H7 (cell line): ENCODE measurements at places on chromosomes 4 and X. TPM values are rescaled to one million over a fixed set of nuclear protein-coding genes. Genes with fewer than 3 reads are reported as not detected.

DNA sequence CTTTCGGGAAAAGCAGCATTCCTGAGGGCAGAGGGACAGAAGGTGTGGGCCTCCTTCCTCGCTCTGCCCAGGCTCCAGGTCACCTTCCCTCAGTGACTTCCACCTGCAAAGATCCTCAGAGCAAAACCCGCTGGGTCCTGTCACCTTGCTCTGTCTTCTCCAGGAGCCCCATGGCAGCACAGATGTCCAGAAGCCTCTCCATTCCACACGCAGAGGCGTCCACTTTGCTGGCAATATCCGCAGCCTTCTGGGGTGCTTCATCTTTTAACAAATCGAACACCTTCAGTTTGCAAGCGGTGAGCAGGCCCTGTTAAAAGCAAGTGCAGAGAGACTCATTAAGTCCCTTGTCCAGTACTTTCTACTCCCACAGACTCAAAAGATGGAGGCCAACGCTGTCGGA lies 27.3 kb downstream of the ASMTL start:
- DNase-seq, result no peak

GRCh38 chr4:110361921-110362320 lies 114.0 kb upstream of the ENPEP start:
- no peak for DNase-seq

GRCh38 chrX:118603981-118604380 lies 108.4 kb downstream of the DOCK11 start:
- DNase-seq, result peak; percentile 46

- no peak for DNase-seq
Measured at GRCh38 chr4:145840162-145840768, 98.4 kb downstream of the ZNF827 start.

DNA sequence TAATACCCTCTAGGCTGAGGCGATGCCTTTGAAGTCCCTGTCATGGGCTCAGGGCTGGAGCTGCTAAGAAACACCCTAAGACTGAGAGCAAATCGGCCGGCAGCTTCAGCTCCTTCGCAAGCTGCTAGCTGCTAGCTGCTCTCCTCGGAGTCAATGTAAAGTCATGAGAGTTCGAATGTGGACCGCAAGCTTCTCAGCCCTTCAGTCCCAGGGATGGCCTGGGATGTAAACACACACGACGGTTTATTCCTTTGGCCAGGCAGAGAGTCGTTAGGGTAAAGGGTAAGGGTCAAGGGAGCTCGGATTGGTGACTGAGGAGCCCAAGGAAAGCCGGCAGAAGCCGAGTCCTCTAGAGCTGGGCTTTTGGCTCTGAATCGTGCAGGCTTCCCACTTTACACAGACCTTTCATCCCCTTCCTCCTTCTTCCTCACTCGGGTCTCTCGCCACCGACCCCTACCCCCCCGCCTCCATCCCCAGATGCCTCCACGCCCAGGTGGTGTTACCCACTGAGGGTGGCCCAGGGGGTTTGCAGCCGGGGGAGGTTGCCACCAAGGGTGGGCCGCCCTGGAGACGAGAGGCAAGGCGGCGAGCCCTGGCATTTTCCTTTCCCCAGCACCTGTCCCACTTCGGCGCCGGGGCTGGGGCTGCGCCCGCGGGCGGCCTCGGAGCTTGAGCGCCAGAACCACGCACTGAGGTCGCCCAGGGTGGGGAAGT lies 3.1 kb upstream of the BCORL1 start:
- DNase-seq, result peak; percentile 73

DNA sequence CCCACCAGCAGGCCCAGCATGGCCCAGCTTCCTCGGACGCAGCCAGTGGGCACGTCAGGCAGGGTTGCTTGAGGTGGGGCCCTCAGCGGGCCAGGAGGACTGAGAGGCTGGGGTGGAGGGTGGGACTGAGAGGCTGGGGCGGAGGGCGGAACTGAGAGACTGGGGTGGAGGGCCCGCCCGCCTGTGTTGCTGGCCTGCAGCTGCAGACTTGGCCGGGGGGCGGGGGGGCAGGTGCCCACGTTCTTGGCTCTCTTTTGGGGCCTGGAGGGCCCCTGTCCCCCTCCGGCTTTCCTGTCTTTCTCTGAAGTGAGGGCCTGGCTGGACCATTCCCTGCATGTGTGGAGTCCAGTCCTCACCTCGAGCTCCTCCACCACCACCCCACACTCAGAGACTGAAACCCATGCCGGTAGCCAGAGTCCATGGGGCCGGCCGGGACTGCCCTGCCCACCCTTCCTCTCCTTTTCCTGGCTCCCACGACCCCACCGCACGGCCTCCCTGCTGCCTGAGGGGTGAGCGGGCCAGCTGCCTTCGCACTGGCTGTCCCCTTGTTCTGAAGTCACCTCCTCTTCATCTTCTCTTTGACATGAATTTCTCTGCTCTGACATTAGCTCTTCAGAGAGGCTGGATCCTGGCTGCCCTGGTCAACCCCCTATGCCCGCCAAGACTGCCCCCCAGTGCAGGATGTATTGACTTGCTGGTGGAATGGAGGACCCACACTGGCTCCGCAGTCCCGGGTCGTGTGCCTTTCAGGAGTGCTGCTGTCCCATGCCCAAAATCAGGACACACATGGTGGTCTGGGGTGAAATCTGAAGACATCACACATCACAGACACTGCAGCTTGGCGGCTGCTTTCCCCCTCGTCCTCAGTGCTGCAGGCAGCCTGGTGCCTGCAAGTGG lies 10.1 kb upstream of the NKX1-1 start:
- peak; percentile 74 for DNase-seq

- DNase-seq, result no peak
Measured at GRCh38 chr4:14636563-14636962, 365.7 kb upstream of the CPEB2 start.

DNA sequence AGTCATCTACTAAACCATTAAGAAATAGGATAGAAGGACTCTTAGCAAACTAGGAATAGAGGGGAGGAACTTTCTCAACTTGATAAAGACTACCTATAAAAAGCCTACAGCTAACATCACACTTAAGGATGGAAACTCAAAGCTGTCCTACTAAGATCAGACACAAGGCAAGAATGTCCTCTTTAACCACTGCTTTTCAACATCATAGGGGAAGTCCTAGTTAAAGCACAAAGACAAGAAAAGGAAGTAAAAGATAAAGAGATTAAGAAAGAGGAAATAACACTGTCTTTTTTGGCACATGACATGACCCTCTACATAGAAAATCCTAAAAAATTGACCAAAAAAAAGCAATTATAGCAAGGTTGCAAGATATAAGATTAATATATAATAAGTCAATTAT lies 136.6 kb downstream of the FBXW7 start:
- no peak for DNase-seq

DNA sequence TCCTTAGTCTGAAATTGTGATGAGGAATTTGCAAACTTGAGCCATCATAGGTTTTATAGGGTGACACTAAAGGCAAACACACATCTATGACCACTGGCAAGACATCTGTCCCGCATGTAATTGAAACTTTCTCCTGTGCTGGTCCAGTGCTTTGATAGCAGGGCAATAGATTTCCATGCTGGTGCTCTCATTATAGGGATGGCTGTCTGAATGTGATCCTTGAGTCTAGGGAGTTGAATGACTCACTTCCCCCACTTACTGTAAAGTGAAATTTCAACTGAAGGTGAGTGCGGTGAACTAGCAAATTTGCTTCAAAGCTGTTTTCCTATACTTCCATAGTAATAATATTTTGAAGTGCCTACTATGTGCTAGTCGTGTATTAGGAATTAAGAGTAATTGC lies 1630.0 kb downstream of the STIM2 start:
- DNase-seq, result no peak

- peak; percentile 65 for DNase-seq
Measured at GRCh38 chrX:119008110-119008744, 33.8 kb downstream of the LONRF3 start.

DNA sequence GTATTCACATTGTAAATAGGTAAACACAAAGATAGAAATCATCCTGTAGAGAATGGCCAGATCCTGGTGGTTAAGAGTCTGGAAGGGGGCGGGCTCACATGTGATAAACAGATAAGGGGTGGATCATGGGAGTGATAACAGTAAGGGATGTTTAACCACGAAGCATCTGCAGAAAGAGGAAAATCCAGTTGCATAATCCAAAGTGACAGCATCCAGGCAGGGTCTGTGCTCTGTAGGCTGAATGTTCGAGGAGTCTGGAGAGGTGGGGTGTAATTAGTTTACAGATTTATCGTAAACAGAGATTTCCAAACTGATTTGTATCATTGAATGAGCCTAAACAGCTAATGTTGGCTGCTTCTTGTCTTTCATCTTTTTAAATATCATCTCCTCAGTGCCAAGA lies 1009.8 kb upstream of the SLIT2 start:
- DNase-seq, result no peak

SOD3 gene
- total RNA-seq, result 0.07 and 1.3 TPM in 2 replicates

DNA sequence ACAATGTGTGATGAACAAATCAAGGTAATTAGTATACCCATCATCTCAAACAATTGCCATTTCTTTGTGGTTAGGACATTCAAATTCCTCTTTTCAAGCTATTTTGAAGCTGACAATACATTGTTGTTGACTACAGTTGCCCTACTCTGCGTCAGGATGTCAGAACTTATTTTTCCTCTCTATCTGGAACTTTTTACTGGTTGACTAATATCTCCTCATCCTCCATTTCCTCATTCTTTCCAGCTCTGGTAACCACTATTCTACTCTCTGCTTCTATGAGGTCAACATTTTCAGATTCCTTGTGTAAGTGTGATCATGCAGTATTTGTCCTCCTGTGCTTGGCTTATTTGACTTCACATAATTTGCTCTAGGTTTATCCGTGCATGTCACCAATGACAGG lies 240.5 kb upstream of the HS3ST1 start:
- no peak for DNase-seq

DNA sequence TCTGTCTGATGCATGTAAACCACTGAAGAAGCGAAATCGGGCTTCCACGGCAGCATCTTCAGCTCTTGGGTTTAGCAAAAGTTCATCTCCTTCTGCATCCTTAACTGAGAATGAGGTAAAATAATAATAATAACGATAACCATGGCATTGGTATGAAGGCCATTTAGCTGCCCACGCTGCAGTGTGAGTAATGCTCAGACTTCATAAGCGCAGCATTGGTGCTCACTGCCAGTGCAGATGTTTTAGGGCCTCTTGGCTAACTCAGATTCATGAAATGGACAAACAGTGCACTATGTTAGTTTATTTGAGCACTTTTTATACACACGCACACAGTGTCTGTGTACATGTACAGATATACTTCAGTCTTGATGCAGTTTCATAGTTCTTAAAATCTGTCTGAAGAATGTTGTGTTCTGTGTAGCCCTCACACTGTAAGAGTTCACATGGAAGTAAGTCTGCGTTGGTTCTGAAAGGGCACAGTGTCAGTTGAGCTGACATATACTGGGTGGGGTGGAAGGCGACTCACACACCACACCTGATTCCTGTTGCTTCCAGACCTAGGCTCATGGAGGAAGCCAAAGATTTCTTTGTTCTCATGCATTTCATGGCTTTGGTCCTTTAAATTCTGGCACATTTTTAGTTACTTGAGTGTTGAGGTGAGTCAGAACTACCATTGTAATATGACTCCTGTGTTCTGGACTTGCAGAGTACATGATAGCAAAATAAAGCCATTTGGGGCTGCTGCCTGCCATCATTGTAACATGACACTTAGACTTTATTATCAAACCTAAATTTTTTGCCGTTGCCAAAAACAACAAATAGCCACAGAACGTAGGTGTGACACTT lies 68.7 kb downstream of the NSD2 start:
- DNase-seq, result no peak

XAGE2 gene
- total RNA-seq, result not detected in 2 replicates

AGTR2 gene
- total RNA-seq, result not detected in 2 replicates

DNA sequence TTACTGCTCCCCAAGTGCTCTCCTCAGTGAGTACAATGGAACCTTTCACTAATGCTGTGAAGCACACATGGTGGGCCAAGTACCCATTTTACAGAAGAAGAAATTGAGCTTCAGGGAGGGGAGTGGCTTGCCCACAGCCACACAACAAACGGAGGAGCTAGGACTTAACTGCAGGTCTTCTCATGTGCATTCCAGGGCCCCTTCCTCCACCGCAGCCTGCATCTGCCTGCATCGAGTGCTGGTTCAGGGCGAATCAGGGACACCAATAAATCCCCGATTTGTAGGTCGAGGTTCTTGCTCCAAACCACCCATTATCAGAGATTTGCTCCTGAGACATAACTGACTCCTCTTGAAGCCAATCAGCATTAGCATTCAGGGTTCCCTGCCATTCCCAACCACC lies 100.9 kb downstream of the MAMLD1 start:
- DNase-seq, result no peak

DNA sequence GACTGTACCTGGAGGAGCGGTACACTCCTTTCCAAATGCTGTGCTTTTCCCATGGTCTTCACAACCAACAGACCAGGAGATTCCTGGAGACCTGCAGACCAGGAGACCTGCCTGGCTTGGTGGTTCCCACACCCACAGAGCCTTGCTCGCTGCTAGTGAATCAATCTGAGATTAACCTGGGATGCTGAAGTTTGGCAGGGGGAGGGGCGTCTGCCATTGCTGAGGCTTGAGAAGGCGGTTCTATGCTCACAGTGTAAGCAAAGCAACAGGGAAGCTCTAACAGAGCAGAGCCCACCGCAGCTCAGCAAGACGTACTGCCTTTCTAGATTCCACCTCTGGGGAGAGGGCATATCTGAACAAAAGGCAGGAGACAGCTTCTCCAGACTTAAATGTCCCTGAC lies 34.5 kb upstream of the FAAH2 start:
- no peak for DNase-seq

DNA sequence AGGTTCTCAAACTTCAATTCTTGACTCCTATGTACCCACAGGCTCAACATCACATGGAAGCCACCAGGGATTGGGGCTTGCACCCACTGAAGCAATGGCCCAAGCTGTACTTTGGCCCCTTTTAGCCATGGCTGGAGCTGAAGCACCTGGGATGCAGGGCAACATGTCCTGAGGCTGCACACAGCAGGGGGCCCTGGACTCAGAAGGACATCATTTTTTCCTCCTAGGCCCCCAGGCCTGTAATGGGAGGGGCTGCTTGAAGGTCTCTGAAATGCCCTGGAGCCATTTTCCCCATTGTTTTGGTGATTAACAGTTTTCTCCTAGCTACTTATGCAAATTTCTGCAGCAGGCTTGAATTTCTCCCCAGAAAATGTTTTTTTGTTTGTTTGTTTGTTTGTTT lies 465.1 kb upstream of the PCDH10 start:
- DNase-seq, result no peak

CENPVL3 gene
- total RNA-seq, result 1.5 and 3.9 TPM in 2 replicates

UCP1 gene
- total RNA-seq, result 0.07 TPM in 1 of 2 replicates, not detected in the other

GRCh38 chr4:84878090-84878489 lies 88.4 kb downstream of the WDFY3 start:
- no peak for DNase-seq

GRCh38 chr4:92106816-92107215 lies 196.9 kb upstream of the GRID2 start:
- DNase-seq, result no peak

DNA sequence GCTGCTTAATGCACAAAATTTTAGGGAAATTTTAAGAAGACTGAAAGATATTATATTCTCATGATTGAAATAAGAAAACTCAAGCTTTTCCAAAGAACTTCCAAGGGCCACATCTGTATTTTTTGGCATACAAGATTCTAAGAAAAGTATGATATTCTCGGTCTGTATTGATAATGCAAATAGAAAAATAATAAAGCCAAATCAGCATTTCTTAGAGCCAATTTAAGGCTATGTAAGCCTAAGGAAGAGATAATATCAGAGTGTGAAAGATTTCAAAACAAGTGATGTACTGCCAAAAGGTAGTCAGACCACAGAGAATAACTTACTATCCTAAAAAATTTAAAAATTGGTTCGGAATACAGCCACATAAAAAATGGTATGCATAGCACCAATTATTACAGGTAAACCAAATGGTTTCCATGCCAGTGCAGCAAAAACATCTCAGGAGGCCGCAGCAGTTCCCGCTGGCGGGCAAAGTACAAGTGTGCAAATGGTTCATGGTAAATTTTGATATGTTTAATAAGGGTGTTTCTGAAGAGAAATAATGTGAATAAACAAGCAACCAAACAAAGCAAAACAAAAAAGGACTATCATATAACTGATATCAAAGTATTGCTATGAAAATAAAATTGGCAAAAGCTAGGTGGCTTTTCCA lies 35.2 kb upstream of the NAP1L5 start:
- DNase-seq, result no peak
